Right hindlimb (tissue), 1 donor: ENCODE measurements at places on chromosomes 11 and 22.
A peak's percentile ranks its signal among the peaks of the same experiment; 100 is the strongest.

GRCh38 chr11:65226103-65226442 is 35.7 kb upstream of the POLA2 start:
- no peak for DNase-seq

- peak; percentile 71 for DNase-seq
These were observed 9.0 kb upstream of the CDC42EP2 start for GRCh38 chr11:65305501-65306268.

- no peak for DNase-seq
These were observed 272.7 kb downstream of the OR4A5 start for GRCh38 chr11:54979375-54979774.

- peak; percentile 44 for DNase-seq
These were observed 44.5 kb downstream of the PARVB start for GRCh38 chr22:44068422-44069191.

- no peak for DNase-seq
These were observed 28.5 kb upstream of the BAIAP2L2 start for GRCh38 chr22:38138961-38139360.

DNA sequence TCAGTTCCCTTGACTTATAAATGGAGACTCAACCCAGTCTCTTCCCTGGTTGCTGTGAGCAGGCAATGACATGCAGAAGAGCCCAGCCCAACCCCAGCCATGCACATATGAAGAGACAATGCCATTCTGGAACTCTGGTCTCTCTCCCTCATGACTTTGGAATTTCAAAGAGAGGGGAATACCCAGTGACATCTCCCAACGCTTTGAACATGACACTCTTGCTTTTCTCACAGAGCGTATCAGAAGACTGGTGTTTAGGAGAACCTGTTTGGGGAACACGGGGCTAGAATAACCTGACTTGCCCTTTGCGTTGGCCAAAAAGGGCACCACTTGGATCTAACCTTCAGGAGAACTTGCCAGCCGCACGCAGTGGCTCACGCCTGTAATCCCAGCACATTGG is 12.9 kb downstream of the RANGAP1 start:
- DNase-seq = no peak
